HAP-1 (cell line): ENCODE measurements at places on chromosomes 12 and 14.

DNA sequence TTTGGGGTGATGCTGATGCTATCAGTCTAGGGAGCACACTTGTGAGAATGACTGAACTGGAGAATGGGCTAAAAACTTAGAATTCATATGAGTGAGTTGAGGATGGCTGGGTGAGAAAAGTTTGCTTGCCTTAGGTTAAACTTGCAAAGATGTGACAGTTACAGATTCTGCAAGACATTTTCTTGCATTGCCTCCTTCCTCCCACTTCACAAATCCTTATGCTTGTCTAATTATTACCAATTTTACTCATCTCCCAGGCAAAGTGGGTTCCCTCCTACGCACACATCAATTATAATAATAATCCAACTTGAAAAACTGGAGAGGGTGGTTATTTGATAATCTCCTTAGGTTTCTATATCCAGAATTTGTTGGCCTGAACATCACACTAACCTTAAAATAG is 50.9 kb downstream of the ATP2B1 start:
- no peak for DNase-seq

- DNase-seq: no peak
These were observed 7.9 kb downstream of the VWF start for GRCh38 chr12:6116471-6117021.

DNA sequence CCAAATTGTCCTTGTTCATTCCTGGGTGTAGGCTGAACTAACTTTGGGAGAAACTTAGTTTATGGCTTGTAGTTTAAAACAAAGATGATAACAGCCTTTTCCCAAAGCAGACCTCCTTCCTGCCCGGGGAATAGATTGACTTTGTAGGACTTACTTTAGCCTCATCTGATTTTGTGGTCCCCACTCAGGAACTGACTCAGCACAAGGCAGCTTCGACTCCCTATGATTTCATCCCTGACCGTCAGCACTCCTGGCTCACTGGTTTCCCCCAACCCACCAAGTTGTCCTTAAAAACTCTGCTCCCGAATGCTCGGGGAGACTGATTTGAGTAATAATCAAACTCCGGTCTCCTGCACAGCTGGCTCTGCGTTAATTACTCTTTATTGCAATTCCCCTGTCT is 40.1 kb upstream of the DDHD1 start:
- DNase-seq: no peak

DNA sequence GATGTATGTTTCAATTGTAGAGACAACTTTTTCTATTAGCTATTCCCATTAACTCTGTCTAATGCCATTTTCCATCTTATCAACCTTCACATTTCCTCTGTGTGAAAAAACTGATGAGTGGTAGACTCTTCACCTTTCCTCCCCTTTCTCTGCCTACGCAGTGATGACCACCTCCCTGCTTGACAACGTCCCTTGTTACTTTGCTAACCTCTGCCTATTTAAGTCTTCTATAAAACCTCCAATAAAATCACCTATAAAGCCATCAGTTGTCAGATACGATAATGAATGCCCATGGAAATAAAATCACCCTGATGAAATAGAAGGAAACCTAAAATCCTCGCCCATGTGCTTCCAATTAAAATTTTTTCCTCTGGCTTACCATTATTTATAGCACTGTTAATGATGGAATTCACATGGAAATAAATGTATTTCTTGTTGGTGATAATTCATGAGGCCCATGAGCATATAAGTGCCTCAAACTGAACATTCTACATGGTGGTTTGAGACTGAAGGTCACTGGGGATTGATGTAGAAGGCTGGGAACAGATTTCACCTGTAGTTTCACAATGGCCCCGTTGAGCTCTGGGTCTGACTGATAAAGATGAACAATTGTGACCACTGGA is 1454.0 kb upstream of the SEL1L start:
- no peak for DNase-seq

DNA sequence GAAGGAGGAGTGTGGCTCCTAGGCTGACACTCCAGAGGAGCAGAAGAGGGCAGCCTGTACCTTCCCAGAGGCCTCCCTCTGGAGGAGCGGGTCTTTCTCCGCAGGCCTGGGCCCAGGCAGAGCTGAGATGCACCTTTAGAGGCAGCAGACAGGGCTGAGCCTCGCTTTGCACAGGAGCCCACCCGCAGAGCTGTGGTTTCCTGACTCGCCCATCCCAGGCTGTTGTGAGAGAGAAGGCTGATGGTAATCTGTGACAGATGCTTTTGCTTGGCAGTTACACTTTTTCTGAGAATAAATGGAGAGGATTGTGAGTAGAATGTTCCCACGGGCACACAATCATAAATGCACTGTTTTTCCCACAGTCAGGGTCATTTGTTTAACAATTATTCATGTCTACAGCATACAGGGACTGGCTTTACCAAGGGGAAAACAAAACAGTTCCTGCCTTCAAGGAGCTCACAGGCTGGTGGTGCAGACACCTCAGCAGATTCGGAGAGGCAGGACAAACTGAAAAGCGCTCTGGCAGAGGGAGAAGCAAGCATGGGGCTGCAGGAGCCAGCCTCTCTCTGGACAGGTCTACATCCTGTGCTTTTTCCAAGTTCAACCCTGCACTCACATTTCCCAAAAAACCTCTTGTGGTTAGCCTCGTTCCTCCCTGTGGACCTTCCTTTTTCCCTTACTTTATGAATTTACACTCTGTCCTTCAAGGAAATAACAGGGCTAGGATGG is 13.9 kb downstream of the EVL start:
- DNase-seq: no peak

DNA sequence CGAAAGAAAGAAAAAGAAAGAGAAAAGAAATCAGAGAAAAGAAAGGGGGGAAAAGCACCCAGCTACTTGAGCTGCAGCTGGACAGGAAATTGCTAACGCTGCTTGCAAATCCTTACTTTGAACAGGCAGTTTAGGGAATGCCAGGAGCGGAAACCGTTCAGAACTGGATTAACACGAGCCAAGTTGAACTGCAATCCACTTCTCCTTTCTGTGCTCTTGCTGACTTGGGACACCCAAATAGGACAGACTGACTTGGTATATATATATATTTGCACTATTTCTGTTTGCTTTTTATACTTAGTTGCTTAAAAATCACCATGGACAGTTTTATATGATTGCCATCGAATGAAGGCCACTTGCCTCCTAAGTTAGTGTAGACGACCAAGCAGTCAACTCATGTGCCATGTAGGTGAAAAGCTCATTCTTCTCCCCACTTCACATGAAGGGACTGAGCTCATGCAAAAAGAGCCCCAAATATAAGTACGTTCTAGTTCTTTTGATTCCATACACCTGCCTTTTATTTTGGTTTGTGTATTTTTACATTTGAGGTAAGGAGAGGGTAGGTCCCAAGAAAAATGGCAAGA is 5.5 kb downstream of the DUSP6 start:
- DNase-seq: no peak

- DNase-seq: no peak
These were observed 14.5 kb downstream of the KRAS start for GRCh38 chr12:25236190-25236589.

GRCh38 chr12:46361667-46362034 is 10.9 kb downstream of the SLC38A2 start:
- no peak for DNase-seq

- peak; percentile 70 for DNase-seq
These were observed 10.2 kb downstream of the CD69 start for GRCh38 chr12:9750276-9751203.

DNA sequence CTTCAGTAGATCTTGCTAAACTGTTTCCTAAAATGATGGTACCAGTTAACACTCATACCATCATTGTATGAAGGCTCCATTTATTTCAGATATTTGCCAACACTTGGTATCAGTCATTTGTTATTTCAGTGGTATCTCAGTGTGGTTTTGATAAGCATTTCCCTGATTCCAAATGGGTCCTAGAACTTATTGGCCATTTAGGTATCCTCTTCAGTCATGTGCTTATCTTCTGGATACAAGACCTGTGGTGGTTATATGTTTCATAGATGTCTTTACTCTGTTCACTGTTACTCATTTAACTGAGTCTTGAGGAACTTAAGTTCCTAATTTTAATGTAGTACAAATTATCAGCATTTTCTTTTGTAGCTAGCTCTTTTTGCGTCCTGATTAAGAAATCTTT is 13.5 kb downstream of the SINHCAF start:
- no peak for DNase-seq

DNA sequence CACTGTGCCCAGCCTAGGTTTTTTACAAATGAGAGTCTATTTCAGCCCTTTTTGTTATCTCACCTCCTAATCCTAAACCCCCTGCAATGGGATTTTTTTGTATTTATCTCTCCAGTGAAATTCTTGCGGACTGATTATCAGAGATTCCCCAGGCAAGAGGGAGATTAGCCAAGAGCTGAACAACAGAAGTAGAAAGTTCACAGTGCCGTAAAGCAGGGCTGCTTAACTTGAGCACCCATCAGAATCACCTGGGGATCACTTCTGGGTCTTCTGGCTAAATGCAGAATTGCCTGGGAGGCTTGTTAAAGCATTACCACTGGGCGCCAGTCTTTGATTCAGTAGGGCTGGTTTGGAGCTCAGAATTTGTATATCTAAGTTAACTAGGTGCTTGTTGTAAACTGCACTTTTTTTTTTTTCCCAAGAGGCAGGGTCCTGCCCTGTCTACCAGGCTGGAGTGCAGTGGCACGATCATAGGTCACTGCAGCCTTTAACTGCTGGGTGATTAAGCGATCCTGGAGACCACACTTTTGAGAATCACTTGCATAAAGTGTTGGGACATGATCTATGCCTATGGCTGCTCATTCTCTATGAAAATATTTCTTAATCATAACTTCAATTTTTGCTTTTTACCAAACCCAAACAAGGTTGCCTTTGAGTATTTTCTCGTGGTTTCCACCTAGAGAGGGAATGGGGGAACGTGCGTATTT is 1.1 kb upstream of the DPPA3 start:
- DNase-seq: no peak

DNA sequence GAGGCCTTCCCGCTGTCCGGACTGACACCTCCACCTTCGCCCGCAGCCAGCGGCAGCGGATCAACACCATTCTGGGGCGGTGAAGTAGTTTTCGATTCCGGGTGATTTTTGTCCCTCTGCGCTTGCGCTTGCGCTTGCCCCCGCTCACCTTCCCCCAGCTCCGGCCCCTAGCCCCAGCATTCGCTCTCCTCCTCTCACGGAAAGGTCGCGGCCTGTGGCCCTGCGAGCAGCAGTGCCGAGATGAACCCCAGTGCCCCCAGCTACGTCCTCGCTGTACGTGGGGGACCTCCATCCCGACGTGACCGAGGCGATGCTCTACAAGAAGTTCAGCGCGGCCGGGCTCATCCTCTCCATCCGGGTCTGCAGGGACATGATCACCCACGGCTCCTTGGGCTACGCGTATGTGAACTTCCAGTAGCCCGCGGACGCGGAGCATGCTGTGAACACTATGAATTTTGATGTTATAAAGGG is 22.7 kb upstream of the SRGAP1 start:
- DNase-seq: no peak

DNA sequence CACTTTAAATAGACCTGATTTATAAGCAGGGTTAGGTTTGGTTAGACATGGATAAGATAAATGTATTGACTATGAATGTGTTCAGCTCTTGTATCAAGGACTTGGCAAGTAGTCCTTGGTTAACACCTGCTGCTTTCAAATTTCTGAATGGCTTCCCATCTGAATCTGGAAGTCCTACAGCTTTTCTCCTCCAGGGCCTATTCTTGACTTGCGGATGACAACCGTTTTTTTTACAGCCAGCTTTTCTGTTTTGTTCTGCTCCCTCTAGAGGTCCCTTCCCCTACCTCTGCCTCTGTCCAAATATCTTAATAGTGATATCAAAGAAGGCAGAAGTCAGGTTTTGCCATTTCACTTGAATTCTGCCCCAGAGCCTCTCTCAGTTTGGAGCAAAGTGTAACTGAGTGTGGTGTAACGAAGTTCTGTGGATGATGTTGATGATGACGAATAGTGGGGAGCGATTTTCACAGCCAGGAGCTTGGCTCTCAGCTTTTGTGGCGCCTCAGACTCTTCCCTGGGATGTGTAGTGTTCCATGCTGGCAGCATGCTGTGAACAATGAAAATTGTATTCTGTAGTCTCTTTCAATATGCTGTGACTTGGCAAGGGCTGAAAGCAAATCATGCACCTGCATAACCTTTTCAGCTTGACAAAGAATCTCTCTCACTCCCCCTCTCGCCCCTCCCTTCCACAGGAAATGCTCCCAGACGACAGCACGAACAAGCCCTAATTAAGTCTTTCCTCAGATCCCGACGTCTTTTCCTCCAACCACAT is 5.0 kb upstream of the SLC4A8 start:
- DNase-seq: no peak

DNA sequence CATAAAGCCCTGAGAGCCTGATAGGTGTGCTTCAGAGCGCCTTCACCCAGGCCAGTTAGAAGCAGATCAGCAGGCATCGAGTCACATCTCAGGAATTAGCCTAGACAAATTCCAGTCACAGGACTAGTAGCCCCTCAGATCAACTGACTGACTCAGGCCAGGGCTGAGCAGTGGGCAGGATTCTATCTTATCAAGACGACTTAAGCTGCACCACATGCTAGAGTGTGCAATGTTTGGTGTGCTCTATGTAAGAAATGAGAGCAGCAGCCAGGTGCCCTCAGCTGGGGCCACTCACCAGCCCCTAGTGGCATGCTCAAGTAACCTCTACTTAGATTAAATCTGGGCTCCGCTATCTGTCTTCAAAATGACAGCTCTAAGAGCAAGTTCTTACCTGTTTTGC is 19.7 kb upstream of the NGB start:
- DNase-seq: no peak

DNA sequence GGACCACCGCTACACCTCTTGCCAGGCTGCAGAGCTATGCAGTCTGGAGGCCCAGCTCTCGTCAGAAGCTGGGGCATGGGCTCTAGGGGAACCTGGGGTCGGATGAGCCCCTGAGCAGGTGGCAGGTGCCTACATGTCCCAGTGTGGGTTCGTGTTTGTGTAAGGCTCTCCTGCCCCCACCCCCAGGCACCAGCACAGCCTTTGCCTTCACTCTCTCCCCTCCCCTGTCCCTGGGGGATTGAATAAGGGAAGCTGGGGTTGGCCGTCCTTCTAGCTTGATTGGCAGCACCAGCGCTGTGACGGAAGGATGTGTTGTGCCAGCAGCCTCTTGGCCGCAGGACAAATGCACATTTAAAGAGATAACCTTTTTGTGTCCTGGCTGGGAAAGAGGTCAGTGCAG is 34.8 kb upstream of the TSPAN9 start:
- DNase-seq: no peak

DNA sequence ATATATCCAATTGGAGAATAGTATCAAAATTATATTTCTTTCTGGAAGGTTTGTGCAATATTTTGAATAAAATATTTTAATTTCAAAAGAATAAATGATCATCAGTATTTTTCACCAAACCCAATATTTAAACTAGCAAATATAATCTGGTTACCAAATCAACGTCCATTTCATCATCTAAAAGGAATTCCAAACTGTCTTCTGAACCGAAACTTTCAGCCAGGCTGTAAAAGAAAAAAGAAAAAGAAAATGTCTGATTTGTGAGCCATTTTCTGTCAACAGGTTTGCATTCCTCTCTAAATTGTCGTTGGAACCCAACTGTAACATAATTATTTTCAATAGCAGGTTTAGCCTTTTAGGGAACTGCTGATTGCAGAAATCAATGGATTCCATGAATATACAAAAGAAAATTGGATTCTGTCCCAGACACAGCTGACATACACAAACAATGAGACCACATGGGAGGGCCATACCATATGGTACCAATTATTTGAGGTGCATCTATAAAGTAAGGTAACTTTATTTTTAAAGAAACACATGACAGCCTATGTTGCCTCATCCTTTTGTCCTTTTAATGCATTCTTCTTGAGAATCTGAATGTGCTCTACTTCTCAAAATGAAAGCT is 22.7 kb downstream of the SNRPF start:
- DNase-seq: no peak
